Hepatic stellate cell (primary cell): ENCODE measurements at places on chromosomes 16 and 17.

DNA sequence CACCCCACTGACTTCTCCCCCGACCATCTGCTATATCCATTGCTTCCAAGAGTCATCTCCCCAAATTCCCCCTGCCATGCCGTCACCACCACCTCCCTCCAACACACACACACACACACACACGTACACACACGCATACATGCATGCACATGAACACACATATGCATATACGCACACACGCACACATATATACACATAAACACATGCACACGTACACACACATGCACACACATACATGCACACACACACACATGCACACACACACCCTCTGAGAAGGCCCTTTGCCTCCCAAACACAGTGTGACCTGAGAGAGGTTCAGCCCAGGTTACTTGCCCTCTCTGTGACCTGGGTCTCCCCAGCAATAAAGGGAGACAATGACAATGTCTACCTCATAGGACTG is 95.1 kb downstream of the ZNF423 start:
- DNase-seq = no peak

DNA sequence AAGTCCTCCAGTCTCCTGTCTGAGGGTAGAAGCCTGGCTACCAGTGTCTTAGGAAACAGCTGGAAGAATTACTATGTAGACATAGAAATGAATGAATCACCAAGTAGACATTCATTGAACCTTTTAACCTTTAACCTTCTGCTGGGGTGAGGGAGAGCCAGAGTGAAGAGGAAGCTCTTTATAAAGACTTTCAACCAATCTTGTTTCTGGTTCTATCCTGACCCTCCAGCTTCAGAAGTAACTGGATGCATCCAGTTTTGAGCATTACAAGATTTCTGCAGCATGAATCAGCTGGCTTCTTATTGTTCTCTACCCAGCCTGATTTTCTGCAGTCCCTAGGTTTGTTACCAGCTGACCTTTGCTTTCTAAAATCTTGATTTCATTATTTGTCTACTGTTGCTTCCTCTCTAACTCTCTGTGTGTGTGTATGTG is 8.5 kb downstream of the TEKT1 start:
- DNase-seq = no peak

- DNase-seq = no peak
These were observed 10.6 kb upstream of the PKMYT1 start for GRCh38 chr16:2990891-2991290.

DNA sequence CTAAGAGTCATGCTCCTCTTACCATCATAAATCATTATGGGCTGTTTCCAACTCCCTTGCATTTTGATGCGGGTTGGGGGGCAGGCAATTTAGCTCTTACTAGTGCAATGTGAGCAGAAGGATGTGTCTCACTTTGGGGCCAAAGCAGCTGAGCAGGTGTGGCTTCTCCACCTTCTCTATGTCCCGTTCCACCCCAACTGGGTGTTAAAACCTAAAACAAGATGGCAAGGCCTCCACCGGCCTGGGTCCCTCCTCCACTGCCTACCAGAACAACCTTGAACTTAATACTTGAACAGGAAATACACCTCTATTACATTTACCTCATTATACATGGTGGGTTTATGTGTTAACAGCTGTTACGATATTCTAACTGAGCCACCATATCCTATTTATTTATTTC is 52.8 kb downstream of the TOX3 start:
- DNase-seq = no peak

- no peak for DNase-seq
These were observed 17.8 kb downstream of the ADAMTS18 start for GRCh38 chr16:77416939-77417480.
